Vagina (tissue), 2 donors: ENCODE measurements at places on chromosomes 4 and X.

DNA sequence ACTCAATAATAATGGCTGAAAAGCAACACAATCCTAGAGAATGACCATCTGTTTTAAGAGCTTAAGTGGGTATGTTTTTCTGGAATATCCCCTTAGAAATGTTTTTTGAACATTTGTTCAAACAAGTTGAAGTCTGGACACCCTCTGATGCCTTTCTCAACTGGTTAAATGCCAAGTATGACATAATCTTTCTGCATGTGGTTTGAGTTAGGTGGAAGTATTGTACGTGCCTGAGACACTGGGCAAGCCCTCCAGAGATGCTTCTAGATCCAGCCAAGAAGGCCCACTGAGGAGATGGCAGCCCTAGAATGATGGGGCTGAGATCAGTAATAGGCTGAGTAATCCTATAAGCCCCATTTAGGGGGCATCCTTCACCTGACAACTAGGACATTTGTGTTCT lies 493.1 kb downstream of the MAGEE1 start:
- no peak for DNase-seq

DNA sequence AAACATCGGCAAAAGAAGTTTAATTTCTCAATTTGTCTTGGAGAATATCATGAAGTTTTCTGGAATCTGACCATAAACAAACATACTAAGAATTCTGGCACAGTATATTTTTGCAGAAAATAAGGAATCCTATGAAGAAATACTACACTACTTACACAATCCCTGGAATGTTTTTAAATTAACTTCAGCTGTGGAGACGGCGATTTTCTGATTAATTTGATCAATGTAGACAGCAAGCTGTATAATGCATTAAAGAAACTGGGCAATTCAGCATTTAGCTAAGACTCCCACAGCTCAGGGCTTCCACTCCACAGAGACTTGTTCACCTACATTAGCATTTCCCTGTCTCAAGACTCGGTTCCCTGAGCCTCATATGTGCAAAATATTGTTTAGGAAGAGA lies 12.2 kb downstream of the EGFL6 start:
- DNase-seq: no peak

DNA sequence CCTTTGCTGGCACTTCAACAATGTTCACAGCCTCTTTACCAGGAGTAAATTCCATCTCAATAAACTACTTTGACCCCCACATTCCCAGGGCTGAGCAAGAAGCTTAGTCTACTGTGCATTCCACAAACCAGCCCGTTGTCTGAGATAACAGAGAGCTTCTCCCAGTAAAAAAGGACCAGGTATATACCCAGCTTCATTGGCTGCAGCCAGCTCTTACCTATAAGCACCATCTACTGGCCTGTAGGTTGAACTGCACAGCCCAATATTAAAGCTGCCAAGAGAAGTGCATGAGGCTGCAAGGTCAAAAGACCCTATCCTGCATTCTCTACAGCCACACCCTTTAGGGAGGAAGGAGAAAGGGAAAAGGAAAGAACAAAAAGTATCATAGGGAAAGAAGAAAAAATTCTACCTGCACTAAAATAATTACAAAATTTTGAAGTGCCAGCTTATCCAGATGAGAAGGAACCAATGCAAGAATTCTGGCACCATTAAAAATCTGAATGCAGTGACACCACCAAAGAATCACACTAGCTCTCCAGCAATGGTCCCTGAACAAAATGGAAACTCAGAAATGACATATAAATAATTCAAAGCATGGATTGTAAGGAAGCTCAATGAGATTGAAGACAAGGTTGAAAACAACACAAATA lies 45.7 kb upstream of the INTU start:
- DNase-seq: no peak

DNA sequence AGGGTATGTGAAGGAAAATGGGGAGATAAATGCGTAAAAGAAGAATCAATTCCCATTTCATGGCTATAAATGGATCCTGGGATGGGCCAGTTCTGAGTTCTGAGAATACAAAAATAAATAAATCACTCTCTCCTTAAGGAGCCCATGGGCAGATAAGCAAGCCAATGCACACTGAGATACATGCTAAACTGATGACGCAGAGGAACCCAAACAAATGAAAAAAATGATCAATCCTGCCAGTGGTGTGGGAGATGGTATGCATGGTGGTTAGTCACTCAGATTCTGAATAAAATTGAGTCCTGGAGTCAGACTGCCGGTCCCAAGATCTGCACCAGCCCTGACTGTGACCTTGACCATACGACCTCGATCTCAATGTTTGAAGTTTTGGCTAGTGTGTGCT lies 59.7 kb downstream of the NEIL3 start:
- DNase-seq: no peak

GRCh38 chr4:52621567-52621966 lies 37.5 kb downstream of the USP46 start:
- DNase-seq: no peak

DNA sequence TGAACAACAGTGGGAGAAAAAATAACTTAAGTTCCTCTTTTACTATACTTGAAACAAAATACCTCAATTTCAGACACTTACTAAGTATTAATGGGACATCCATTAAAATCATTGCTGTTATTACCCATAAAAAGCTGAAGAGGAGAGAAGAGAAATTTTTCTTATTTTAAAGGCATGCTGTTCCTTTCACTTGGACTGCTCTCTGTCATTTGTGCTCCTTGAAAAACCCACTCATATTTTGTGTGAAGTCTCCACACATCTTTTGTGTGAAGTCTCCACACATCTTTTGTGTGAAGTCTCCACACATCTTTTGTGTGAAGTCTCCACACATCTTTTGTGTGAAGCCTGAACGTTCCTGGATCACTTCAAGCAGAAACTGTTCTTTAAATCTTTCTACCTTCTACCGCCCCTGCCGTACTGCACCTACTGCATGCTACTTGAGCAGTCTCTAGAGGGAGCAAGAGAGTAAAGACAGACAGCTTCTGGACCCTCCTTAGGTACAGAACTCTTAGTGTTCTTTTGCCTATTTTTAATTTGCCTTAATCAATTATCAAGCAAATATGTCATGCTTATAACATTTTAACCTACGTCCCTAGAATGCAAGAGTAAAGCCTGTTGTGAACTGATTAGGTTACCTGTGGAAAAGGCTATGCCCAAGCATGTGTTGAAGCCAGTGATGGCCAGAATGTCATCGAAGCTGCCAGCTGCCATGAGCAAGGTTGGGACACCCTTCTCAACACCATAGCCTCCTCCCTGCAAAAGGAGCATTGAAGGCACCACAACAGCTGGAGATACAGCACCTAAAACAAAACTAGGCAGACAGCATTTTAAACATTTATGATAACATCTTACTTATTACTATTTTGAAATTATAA lies 27.1 kb upstream of the SLC9B1 start:
- no peak for DNase-seq

GRCh38 chrX:44898411-44899221 lies 25.6 kb downstream of the KDM6A start:
- no peak for DNase-seq

- DNase-seq: no peak
Observed at GRCh38 chrX:140360284-140360683, 144.6 kb downstream of the SOX3 start.
